GF-D8 (cell line): ENCODE measurements at places on chromosomes 5 and 9.
A peak's percentile ranks its signal among the peaks of the same experiment; 100 is the strongest.

- no peak for DNase-seq
These were observed 113.1 kb upstream of the NIPBL start for GRCh38 chr5:36763454-36763853.

DNA sequence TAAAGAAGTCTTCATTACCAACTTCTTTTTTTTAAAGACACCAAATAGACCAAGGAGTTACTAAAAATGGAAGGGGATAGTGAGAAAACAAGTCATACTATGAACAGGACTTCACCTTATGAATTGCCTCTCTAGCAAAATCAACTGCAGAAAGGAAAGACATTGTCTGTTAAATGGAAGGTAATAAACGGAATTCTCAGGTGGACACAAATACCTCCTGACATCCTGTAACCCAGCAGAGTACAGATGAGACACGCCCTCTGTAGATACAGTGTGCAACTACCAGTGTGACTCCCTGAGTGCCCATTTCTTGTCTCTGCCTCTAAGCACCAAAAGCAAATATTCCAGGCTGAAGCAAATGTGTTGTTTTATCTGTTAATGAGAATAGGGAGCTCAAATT lies 12.2 kb upstream of the PLPP1 start:
- no peak for DNase-seq

- DNase-seq: no peak
These were observed 20.8 kb upstream of the SLC6A3 start for GRCh38 chr5:1465966-1466471.

DNA sequence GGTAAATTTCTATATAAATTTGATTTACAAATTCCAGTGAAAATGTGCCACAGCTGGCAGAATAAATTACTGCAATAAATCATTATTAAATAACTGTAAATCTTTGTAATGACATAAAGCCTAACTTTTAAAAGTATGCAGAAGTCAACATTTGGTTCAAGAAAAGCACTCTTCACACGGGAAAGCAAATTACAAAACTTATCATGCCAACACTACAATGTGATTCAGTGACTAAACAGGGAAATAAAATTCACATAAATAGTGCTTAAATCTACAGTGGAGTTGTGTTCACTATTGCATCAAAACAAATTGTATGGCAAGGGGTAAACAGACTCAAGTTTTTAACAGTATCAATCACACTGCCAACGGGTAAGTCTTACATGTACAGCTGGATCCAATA lies 117.2 kb downstream of the BNC2 start:
- DNase-seq: no peak

DNA sequence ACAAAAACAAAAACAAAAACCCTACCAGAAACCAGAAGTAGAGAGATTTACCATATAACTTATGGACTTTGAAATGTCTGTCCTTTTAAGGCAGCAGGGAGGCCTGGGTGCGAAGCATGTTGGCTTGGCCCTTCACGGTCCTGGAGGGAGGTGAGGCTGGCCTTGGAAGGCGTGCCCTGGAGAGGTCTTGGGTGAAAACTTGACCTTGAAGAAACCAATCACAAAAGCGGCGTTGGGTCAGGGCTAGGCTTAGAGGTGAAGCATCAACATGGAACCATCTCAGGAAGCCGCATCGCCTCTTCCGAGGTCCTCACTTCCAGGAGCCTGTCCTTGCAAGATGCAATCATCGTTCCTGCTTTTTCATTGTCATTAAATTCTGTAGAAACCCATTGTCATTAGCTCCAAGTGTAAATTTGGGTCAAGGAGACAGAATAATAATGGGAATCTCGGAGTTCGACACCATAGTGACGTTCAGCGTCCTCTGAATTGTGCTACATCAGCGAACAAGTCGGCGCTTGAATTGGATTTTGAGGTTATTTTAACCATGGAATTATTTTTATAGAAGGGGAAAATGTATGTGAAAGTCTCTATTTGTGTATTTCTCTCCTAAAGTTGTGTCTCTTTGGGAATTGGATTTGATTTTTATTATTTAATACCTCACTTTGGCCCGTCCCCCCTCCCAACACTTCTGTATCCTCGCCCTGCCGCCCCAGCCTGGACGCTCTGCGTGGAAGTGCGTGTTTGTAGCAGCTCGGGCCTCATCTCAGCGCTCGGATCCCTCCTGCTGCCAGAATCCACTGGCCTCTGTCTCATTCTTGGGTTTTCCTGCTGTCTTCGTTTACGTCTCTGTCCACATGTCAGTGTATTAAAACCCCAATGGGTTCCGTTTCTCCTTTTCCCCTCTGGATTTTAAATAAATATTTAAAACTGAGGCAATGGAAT lies 11.1 kb upstream of the ORM1 start:
- no peak for DNase-seq

DNA sequence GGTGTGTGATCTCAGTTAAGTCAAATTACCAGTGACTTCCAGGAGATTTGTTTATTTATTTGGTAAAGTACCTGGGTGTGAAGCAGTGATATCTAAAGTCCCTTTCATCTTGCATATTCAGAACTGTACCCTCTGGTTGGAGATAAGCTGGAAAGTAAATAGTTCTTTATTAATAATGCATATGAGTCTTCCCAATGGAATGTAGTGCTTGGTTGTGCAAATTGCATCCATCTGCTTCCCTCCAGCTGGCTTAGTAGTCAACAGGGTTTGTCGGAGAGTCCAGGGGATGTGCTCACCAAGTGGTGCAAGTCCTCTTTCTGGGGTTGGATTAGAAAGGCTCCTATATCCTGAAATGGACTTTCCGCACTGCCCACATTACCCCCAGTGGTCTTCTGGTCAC lies 42.0 kb downstream of the TRPM3 start:
- no peak for DNase-seq

DNA sequence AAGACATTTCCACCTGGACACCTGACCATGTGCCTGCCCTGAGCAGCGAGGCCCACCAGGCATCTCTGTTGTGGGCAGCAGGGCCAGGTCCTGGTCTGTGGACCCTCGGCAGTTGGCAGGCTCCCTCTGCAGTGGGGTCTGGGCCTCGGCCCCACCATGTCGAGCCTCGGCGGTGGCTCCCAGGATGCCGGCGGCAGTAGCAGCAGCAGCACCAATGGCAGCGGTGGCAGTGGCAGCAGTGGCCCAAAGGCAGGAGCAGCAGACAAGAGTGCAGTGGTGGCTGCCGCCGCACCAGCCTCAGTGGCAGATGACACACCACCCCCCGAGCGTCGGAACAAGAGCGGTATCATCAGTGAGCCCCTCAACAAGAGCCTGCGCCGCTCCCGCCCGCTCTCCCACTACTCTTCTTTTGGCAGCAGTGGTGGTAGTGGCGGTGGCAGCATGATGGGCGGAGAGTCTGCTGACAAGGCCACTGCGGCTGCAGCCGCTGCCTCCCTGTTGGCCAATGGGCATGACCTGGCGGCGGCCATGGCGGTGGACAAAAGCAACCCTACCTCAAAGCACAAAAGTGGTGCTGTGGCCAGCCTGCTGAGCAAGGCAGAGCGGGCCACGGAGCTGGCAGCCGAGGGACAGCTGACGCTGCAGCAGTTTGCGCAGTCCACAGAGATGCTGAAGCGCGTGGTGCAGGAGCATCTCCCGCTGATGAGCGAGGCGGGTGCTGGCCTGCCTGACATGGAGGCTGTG lies 32.4 kb downstream of the CXXC5 start:
- DNase-seq: no peak

- peak; percentile 30 for DNase-seq
These were observed 86.3 kb upstream of the MELK start for GRCh38 chr9:36486329-36486932.

- DNase-seq: no peak
These were observed 138.8 kb downstream of the PAM start for GRCh38 chr5:102893942-102894341.

- DNase-seq: no peak
These were observed 28.9 kb downstream of the GABRG2 start for GRCh38 chr5:162096448-162096847.

DNA sequence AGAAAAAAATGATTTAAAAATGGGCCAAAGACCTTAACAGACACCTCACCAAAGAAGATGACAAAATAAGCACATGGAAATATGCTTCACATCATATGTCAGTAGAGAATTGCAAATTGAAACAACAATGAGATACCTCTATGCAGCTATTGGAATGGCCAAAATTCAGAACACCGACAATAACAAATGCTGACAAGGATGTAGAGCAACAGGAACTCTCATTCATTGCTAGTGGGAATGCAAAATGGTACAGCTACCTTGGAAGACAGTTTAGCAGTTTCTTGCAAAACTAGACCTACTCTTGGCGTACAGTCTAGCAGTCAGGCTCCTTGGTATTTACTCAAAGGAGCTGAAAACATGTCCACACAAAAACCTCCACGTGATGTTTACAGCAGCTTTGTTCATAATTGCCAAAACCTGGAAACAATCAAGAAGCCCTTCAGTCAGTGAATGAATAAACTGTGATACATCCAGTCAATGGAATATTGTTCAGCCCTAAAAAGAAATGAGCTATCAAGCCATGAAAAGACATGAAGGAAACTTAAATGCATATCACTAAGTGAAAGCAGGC lies 10.5 kb upstream of the MVB12B start:
- DNase-seq: no peak

- DNase-seq: no peak
These were observed 11.5 kb downstream of the PRR7 start for GRCh38 chr5:177457852-177458681.
